Kidney (tissue), 22 donors: ENCODE measurements at places on chromosomes 7 and 10. TPM values are rescaled to one million over a fixed set of nuclear protein-coding genes. Genes with fewer than 3 reads are reported as not detected.

GRCh38 chr10:121332829-121333765 is 265.1 kb downstream of the FGFR2 start:
- DNase-seq = no peak

GRCh38 chr7:117835016-117835664 is 38.1 kb downstream of the CTTNBP2 start:
- no peak for DNase-seq

DNA sequence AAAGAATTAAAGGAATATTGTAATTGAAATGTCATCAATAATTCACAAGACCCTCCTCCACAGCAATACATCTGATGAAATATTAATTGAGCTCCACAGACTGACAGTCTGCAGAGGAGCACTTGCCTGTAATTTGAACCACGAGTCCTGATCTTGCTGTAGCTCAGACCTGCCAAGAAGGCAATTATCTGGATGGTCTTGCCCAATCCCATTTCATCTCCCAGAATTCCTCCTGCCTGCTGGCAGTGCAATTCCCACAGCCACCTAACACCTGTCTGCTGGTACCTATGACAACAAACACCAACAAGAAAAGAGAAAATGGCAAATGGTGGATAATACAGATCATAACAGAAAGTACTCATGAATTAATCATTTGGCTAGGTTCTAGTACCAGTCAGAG is 38.5 kb downstream of the ERCC6 start:
- no peak for DNase-seq

- no peak for DNase-seq
Observed at GRCh38 chr7:139655305-139655704, 122.5 kb downstream of the HIPK2 start.

DNA sequence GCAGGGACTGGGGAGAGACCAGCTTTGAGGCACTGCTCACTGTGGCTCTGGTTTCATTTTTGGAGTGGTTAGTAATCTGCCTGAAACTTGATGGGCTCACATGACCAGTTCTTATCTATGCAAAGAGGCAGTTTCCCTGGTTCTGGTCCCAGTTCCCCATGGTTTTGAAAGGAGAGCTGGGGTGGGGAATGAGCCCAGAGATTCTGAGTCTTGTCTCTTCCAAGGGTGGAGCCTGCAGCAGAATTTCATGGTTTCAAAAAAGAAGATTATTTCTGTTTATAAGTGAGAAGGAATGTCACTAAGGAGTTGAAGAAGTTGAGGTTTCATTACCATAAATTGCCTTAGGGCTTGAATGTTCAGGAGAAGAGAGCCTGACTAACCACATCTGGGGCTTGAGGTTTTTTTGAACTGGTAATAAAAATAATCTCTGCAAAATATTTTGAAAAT is 190.2 kb upstream of the HABP2 start:
- DNase-seq = no peak

- no peak for DNase-seq
Observed at GRCh38 chr10:130495116-130495862, 359.1 kb downstream of the GLRX3 start.

- DNase-seq = no peak
Observed at GRCh38 chr7:55094092-55094690, 75.4 kb downstream of the EGFR start.

GRCh38 chr7:83614112-83614511 is 34.8 kb downstream of the SEMA3E start:
- DNase-seq = no peak

- no peak for DNase-seq
Observed at GRCh38 chr7:70975754-70976153, 156.2 kb upstream of the GALNT17 start.

DNA sequence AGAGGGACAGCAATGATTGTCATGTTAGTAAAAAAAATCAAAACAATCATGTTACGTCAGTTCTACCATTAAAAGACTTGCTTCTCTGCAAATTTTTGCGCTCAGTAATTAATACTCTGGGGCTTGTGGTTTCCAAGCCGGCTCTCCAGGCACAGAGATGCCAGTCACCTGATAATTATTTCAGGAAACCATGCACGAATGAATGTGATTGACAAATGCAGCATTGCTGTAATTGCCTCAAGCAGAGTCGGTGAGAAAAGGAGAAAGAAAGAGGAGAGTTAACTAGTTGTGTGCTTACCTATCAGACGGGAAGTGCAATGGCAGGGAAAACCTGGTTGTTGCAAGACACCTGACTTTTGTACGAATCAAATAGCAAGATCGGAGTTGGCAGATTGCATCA is 609.8 kb upstream of the MKI67 start:
- DNase-seq = no peak

- no peak for DNase-seq
Observed at GRCh38 chr10:15325243-15325943, 45.7 kb downstream of the FAM171A1 start.

- peak; percentile 37 for DNase-seq
Observed at GRCh38 chr10:79058899-79059841, 9.6 kb upstream of the ZMIZ1 start.

GRCh38 chr7:22201186-22201880 is 155.6 kb downstream of the RAPGEF5 start:
- DNase-seq = no peak

DNA sequence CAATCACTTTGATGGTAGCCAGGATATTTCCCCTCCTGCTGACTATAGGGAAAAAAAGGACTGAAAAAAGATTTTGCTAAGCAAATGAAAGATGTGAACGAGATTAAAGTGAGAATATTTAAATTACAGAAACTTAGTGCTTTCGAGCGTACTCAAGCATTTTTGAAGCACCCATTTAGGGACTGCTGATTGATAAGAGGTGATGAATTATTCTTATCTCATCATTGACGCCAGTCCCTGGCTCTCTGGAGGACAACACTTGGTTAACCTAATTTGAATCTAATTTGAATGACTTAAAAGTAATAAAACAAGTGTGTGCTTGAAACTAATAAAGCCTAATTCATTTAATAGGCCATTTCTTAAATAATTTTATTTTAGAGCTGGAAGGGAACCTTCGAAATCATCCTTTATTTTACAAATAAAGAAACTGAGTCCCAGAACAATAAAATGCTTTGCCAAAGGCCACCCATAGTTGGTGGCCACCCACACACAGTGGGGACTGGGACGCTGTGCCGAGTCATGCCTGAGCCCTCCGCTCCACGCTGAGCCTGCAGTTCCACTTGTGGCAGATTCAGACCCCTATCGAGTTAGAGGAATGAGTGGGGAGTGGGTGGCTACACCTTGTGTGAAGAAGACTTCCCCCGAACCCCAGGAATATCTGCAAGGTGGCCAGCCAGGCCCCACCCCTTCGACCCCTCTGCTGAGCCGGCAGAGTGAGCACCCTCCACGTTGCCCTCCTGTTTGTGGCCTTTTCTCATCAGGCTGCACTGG is 61.1 kb upstream of the SAMD8 start:
- no peak for DNase-seq

The SPDYE8 gene
- polyA plus RNA-seq = not detected

The TFR2 gene
- 0.22 TPM for polyA plus RNA-seq

The LRRN3 gene
- polyA plus RNA-seq = 0.54 TPM

The FXYD4 gene
- 392 TPM for polyA plus RNA-seq

The BTBD16 gene
- polyA plus RNA-seq = 0.34 TPM

The FRMD4A gene
- 16.0 TPM for polyA plus RNA-seq

The FANK1 gene
- polyA plus RNA-seq = 8.6 TPM

The OR2A5 gene
- polyA plus RNA-seq = not detected

The SCART1 gene
- polyA plus RNA-seq = 0.37 TPM

The PNLIPRP1 gene
- polyA plus RNA-seq = not detected

The FBXO24 gene
- polyA plus RNA-seq = 0.95 TPM
